ENCODE measurements at places on chromosomes 1 and 21.

- no peak for DNase-seq
Measured at GRCh38 chr1:29532751-29533150, 296.4 kb downstream of the PTPRU start.

GRCh38 chr21:28410256-28410655 lies 582.4 kb downstream of the LTN1 start:
- no peak for DNase-seq

DNA sequence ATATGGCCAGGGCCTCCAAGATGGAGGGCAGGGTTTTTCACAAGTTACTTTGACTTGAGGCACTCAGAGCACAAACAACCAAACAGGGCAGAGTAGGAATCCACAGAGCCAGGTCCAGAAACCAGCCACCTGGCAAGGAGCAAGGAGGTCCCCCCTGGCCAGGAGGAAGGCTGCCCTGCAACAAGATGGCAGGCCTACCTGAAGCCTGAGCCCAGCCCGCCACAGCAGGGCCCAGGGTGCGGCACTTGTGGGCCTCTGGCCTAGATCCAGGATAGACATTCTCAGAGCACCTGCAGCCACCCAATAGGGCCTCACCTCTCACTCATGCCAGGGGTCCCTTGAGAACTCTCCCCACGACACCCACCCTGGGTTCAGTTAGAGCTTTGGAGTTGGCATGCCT lies 11.5 kb downstream of the SH3BGRL3 start:
- DNase-seq: no peak

DNA sequence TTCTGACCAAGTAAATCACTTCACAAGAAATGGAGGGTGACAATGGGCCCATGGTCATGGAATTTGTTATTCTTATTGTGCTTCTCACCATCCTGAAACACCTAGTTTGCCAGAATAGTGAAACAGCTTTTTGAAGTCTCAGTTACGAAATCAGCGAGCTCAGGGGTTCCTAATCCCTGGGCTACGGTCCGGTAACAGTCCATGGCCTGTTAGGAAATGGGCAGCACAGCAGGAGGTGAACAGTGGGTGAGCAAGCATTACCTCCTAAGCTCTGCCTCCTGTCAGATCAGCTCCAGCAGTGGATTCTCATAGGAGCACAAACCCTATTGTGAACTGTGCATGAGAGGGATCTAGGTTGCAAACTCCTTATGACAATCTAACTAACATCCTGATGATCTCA lies 1356.3 kb downstream of the KCNT2 start:
- no peak for DNase-seq

DNA sequence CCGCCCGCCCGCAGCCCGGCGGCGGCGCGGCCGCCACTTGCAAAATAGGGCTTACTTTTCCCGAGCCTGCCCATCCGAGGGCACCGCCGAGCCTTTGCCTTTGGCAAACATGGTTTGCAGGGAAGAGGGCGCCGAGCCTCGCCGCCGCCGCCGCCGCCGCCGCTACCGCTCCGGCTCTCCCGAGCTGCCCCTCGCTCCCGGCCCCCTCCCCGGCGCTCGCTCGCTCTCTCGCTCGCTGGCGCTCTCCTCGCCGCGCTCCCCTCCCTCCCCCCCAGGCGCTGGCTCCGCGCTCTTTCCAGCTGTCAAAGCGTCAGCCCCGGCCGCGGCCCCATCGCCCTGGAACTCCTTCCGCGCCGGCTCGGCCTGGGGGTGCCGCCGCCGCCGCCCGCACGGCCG lies 298 bp downstream of the SSBP3 start:
- no peak for DNase-seq

DNA sequence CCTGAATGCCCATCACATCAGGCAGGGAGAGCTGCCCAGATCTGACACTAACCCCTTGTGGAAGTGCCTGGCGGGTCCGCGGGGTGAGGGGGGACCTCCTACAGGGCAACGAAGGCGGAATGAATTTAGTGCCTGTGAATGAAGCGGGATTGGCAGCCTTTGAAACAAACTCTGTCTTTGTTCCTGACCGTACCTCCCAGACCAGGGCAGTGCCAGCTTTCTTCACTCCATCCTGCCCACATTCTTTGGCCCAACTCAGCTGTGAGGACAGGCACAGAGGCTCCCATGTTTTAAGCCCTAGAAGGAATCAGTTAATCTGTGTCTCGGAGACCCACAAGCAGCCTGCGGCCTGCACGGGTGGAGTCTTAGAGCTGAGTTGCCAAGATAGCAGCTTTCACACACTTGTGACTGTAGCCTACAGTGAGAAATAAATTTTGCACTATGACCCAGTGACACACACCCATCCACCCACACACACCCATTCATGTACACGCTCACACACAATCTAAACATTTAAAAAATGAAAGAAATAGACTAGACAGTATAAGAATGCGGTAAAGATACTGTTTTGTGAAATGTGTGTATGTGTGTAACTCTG lies 60.1 kb upstream of the USP24 start:
- no peak for DNase-seq

Data from activated CD8-positive, alpha-beta memory T cell treated with anti-CD3 and anti-CD28 coated beads for 48 hours (primary cell).